ENCODE measurements at places on chromosomes 5 and 9.
A peak's percentile ranks its signal among the peaks of the same experiment; 100 is the strongest.

DNA sequence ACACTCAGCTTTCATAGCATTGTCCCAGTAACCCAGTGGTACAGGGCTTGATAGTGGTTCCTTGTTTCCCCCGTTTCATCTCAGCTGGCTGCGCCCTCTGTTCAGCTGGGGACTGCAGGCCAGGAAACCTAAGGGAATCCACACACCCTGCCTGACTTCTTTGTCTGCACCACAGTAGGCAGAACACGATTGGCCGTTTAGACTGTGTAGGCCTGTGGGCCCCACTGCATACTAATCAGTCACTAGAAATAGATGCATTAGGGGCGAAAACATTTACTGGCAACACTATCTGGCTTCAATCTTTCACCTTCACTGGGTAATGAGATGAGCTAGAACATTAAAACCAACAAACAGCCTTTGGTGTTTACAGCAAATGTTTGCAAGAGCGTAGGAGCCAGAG is 512.7 kb upstream of the BRINP1 start:
- no peak for DNase-seq

DNA sequence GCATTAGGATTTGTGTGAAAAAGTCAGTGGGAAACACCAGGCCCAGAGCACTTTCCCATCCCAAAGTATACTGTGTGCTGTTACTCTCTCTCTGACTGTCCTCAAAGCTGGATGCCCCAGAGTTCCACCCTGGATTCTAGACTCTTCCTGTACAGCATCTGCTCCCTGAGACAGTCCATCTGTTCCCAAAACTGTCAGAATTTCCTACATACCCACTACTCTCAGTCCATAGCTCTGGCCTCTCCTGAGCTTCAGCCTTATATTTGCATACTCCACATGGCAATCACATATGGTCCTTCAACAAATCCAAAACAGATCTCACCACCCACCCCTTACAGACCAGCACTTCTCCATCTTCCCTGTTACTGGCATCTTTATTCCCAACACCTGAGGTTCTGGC is 9.5 kb downstream of the ELP1 start:
- no peak for DNase-seq

DNA sequence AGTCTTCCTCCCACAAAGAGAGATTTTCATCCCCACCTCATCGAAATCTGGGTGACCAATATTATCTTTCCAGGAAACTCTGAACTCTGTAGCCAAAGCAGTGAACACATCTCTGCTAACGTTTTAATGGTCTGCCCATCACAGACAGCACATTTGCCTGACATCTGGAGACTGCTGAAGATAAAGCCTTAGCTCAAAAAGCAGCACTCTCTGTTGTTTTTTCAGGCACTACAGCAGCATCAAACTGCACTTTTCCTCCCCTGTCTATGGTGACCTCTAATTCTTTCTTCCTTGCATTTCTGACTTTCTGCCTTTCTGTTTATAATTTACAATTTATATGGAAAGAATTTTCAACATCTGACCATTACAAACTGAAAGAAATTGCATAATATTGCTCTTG is 66.8 kb downstream of the RAB3C start:
- DNase-seq = no peak

- DNase-seq = no peak
Observed at GRCh38 chr9:20271096-20271495, 351.2 kb downstream of the MLLT3 start.

DNA sequence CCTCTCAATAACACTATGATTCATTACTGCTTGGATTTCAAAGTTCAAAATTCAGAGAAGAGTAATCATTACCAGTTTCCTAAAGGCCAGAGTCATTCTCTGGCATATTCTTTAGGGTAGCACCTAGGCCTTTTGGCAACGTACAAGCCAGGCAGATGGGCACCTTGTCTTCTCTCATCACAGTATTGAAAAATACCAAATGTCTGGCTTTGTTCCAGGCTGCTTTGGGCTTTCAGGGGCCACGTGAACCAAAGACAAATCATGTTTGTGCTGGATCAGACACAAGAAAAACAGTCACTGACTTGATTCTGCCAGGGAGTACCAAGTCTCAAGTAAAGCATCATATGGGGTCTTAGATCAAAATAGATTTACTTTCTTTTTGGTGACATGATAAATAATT is 15.5 kb downstream of the MEGF9 start:
- peak; percentile 37 for DNase-seq
